Upper lobe of right lung (tissue), 1 donor: ENCODE measurements at places on chromosomes 3 and 15. TPM values are rescaled to one million over a fixed set of nuclear protein-coding genes. Genes with fewer than 3 reads are reported as not detected.
A peak's percentile ranks its signal among the peaks of the same experiment; 100 is the strongest.

PDZRN3 gene
- total RNA-seq, result 23.9 TPM

CHSY1 gene
- total RNA-seq, result 40.6 TPM

LMAN1L gene
- not detected for total RNA-seq

NOX5 gene
- 0.14 TPM for total RNA-seq

- no peak overlapping the region for H3K27ac ChIP-seq
- H3K4me1 ChIP-seq, result no peaks in the 10 kb centered on the region
- H3K36me3 ChIP-seq, result no peaks in the 10 kb centered on the region
- DNase-seq, result no peak
These were observed 5.6 kb upstream of the SLC33A1 start for GRCh38 chr3:155859859-155860258.

- H3K36me3 ChIP-seq, result peaks cover 56% of the 10 kb centered on the region
- H3K4me3 ChIP-seq, result no peak overlapping the region
These were observed 66.1 kb downstream of the DNASE1L3 start for GRCh38 chr3:58144478-58145325.

- H3K36me3 ChIP-seq, result no peaks in the 10 kb centered on the region
- H3K27me3 ChIP-seq, result no peaks in the 10 kb centered on the region
- no peaks in the 10 kb centered on the region for H3K4me1 ChIP-seq
- no peak overlapping the region for H3K4me3 ChIP-seq
These were observed 333.4 kb downstream of the SLC9A9 start for GRCh38 chr3:143514874-143515273.

GRCh38 chr3:127792541-127793292 is 29.6 kb downstream of the MGLL start:
- H3K27ac ChIP-seq, result no peak overlapping the region
- DNase-seq, result peak; percentile 62
- H3K27me3 ChIP-seq, result no peaks in the 10 kb centered on the region
- H3K36me3 ChIP-seq, result peaks cover 7% of the 10 kb centered on the region

- peaks cover 4% of the 10 kb centered on the region for H3K4me1 ChIP-seq
- H3K4me3 ChIP-seq, result no peak overlapping the region
- H3K36me3 ChIP-seq, result no peaks in the 10 kb centered on the region
- DNase-seq, result no peak
- no peak overlapping the region for H3K27ac ChIP-seq
- no peaks in the 10 kb centered on the region for H3K27me3 ChIP-seq
These were observed 556.2 kb upstream of the CFAP20DC start for GRCh38 chr3:59605944-59606534.

GRCh38 chr3:31980530-31981205 is 394 bp downstream of the OSBPL10 start:
- H3K4me3 ChIP-seq, result peak overlapping the region; percentile 75
- no peaks in the 10 kb centered on the region for H3K36me3 ChIP-seq
- H3K4me1 ChIP-seq, result peaks cover 18% of the 10 kb centered on the region
- DNase-seq, result peak; percentile 90
- H3K27ac ChIP-seq, result peak overlapping the region; percentile 85

LEKR1 gene
- 2.1 TPM for total RNA-seq

DNA sequence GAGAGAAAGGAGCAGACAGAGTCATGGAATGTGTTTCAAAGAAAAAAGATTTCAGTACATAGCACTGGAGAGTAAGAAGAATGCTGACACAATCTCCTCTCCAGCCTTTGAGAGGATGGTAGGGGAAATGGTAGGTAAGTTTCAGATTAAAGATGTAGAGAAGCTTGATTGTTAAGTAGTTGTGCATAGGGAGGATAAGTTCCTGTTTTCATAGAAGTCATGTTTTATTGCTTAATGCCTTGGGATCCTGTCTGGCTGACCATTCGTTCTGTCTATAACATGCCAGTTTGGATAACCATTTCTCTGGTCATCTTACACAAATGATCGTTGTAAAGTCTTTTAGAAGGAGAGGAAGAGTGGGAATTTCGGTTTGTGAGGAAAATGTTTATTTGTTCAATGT is 95.7 kb upstream of the IGSF10 start:
- H3K36me3 ChIP-seq, result no peaks in the 10 kb centered on the region
- peaks cover 17% of the 10 kb centered on the region for H3K4me1 ChIP-seq
- H3K27me3 ChIP-seq, result no peaks in the 10 kb centered on the region
- H3K27ac ChIP-seq, result no peak overlapping the region
- H3K4me3 ChIP-seq, result no peak overlapping the region
- DNase-seq, result no peak

TBL1XR1 gene
- 156 TPM for total RNA-seq

LINS1 gene
- 18.6 TPM for total RNA-seq

- no peak for DNase-seq
- H3K36me3 ChIP-seq, result no peaks in the 10 kb centered on the region
- no peaks in the 10 kb centered on the region for H3K4me1 ChIP-seq
- H3K27ac ChIP-seq, result no peak overlapping the region
- no peaks in the 10 kb centered on the region for H3K27me3 ChIP-seq
- H3K4me3 ChIP-seq, result no peak overlapping the region
These were observed 126.9 kb upstream of the MRPS22 start for GRCh38 chr3:139216958-139217357.

- H3K4me1 ChIP-seq, result peaks cover 11% of the 10 kb centered on the region
- H3K4me3 ChIP-seq, result no peak overlapping the region
- no peak for DNase-seq
- peaks cover 7% of the 10 kb centered on the region for H3K27me3 ChIP-seq
- H3K36me3 ChIP-seq, result no peaks in the 10 kb centered on the region
These were observed 22.0 kb downstream of the RGMA start for GRCh38 chr15:93066834-93067648.

DNA sequence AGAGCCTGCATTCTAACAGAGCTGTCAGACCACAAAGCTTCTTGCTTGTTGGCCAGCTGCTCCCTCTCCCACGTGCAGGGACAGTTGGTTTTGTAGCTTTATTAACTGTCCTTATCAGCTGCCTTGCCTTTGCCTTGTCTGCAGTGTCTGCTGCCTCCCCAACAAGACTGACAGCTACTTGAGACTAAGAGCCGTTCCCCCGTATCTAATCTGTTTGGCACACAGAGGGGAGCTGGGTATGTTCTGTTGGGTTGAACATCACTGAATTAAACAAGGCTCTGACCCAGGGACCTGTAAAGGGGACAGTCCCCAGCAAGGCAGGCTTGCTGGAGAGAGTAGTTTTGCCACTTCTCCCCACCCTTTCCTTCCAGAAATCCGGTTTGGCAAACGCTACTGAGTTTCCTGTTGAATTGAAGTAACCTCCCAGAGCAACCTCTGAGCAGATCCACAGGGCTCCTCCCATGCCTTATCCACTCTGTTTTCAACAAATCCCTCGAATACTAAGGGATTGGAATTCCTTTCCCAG is 116.1 kb downstream of the ANP32A start:
- no peak overlapping the region for H3K4me3 ChIP-seq
- DNase-seq, result no peak
- H3K27me3 ChIP-seq, result no peaks in the 10 kb centered on the region
- peaks cover 22% of the 10 kb centered on the region for H3K4me1 ChIP-seq
- H3K36me3 ChIP-seq, result no peaks in the 10 kb centered on the region
- no peak overlapping the region for H3K27ac ChIP-seq

DNA sequence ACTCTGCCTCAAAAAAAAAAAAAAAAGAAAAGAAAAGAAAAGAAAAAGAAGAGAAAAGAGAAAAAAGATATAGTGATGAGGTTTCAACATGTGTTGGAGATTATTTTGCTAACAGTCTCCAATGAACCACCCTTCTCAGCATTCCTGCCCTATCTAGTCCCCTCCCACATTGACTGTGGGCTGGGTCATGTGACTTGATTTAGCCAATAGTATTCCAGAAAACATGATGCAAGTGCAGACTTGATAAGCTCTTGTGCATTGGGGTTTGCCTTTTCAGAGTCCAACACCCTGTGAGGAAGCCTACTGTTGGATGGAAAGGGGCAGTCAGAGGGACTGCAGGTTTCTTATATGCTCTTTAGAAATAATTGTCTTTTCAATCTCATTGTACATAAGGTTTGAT is 37.8 kb upstream of the MED12L start:
- DNase-seq, result no peak
- H3K36me3 ChIP-seq, result no peaks in the 10 kb centered on the region
- no peak overlapping the region for H3K27ac ChIP-seq
- H3K4me1 ChIP-seq, result no peaks in the 10 kb centered on the region
- no peaks in the 10 kb centered on the region for H3K27me3 ChIP-seq
- H3K4me3 ChIP-seq, result no peak overlapping the region

ALDH1A2 gene
- total RNA-seq, result 27.3 TPM

GRCh38 chr3:106348139-106348690 is 479.4 kb upstream of the CBLB start:
- no peak overlapping the region for H3K4me3 ChIP-seq
- H3K4me1 ChIP-seq, result peaks cover 5% of the 10 kb centered on the region

DNA sequence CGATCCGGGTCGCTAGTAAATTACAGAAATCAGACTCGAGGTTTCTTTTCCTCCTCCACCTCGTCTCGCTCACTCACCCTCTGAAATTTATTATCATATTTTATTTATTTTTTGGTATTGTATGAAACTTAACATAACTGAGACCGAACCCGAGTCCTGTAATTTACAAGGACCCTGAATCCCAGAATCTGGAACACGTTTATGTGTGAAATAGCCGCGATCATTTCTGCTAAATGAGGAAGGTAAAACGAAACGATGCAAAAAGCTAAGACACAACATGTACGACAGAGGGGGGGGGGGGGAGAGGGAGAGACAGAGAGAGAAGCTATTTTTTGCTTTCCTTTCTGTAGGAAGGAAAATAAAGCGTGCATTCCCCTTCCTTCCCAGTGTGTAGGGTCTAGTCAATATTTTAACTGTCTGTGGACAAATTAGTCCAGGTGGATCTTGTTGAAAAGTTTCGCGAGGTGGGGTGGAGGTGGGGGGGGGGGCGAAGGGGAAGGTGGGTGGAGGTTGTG is 1.6 kb downstream of the BBX start:
- H3K4me1 ChIP-seq, result peaks cover 8% of the 10 kb centered on the region
- H3K27me3 ChIP-seq, result no peaks in the 10 kb centered on the region
- DNase-seq, result no peak
- peak overlapping the region; percentile 91 for H3K27ac ChIP-seq
- H3K36me3 ChIP-seq, result no peaks in the 10 kb centered on the region

DNA sequence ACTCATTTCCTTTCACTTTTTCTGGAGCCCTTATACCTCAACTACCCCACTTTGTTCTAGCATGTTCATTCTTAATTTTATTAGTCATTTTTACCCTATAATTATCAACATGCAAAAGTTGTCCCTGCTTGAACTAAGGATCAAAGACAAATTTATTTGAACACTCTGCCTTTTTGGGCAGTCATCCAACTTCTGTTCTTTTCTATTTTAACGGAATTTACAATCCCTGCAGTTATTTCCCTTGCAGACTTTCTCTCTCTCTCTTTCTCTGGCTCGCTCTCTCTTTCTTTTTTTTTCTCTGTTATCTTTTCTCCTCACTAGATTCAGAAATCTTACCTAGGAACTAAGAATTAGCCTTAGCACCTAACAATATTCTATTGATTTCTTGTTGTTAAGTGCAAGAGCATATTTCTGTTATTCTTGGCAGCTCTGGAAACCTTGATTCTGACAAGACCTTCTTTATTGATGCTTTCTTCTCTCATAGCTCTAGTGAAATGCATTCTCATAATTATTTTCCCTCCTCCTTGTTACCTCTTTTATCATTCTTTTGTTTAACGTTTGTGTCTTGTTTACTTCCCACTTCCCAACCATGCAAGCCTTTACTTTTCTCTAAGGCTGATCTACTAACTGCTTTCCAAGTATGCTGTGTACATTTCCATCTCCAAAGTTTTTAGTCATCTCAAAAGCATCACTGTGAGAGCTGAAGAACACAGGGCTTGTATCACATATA is 951.6 kb downstream of the DIPK2A start:
- H3K36me3 ChIP-seq, result no peaks in the 10 kb centered on the region
- H3K27ac ChIP-seq, result no peak overlapping the region
- no peak for DNase-seq
- H3K27me3 ChIP-seq, result no peaks in the 10 kb centered on the region
- no peaks in the 10 kb centered on the region for H3K4me1 ChIP-seq

MYZAP gene
- total RNA-seq, result 30.9 TPM

GRCh38 chr15:87873516-87873915 is 383.0 kb downstream of the NTRK3 start:
- H3K4me3 ChIP-seq, result no peak overlapping the region
- DNase-seq, result no peak
- no peaks in the 10 kb centered on the region for H3K36me3 ChIP-seq
- no peaks in the 10 kb centered on the region for H3K4me1 ChIP-seq

DNA sequence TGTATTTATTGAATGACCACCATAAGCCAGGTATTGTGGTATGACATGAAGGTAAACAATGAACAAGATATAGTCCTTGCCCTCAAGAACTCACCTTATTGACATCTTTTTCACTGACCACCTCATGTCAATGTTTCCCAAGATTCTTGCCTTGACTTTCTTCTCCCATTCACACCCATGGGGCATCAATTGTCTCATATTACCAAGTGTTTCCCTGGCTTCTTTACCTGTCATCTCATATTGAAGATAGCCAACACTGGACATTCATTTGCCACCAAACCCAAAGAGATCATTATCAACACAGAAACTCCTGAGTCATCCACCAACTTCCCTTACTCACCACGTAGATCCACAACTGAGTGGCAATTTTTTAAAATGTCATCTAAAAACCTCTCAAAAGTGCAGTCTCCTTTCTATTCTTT is 2.2 kb downstream of the EFHB start:
- H3K27me3 ChIP-seq, result peaks cover 4% of the 10 kb centered on the region
- H3K4me1 ChIP-seq, result no peaks in the 10 kb centered on the region
- DNase-seq, result no peak
- no peak overlapping the region for H3K27ac ChIP-seq
- no peaks in the 10 kb centered on the region for H3K36me3 ChIP-seq

DNA sequence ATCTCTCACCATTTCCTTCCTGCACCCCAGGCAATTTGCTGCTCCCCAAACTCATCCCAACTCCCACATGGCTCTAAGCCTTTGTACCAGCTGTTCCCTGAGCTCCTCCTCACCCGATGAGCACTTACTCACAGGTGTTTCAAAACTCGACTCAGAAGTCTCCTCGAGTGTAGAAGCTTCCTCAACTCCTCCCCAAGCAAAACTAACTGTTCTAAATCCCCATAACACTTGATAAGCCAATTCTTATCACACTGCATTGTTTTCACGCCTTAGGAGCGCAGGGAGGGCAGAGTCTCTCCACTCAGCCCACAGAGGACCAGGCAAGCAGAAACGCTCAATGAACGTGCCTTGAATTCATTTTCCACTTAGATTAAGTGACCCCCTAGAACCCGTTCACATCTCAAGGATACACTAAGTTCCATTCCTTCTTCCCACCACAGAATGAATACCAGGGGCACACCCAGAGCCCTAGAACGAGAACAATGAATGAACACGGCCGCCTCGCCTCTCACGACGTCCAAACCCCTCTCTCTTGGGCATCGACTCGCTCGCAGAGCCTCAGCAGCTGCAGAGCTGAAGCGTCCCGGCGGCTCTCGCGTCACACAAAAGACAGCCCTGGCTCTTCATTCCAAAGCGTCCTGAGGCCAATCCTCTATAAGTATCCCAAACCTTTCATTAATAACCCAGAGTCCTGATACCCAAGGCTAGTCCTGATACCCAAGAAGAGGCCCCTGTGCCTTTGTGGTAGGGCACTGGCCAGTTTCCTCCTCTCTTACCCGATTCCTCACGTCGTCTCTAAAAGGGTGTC is 1.1 kb downstream of the RAF1 start:
- DNase-seq, result peak; percentile 71
- H3K4me1 ChIP-seq, result peaks cover 47% of the 10 kb centered on the region
- no peaks in the 10 kb centered on the region for H3K27me3 ChIP-seq
- H3K36me3 ChIP-seq, result no peaks in the 10 kb centered on the region
- H3K27ac ChIP-seq, result peak overlapping the region; percentile 99

PPP1R14D gene
- 1.3 TPM for total RNA-seq
